ENCODE measurements at places on chromosomes 5 and 9. TPM values are rescaled to one million over a fixed set of nuclear protein-coding genes. Genes with fewer than 3 reads are reported as not detected.

Gene GABRP
- not detected for total RNA-seq

Gene PCDHB8
- total RNA-seq, result 1.7 TPM

Gene CSF1R
- 98.6 TPM for total RNA-seq

Gene FRRS1L
- 0.81 TPM for total RNA-seq

Gene MLANA
- total RNA-seq, result not detected

Gene SLC34A3
- 0.54 TPM for total RNA-seq

Gene GRXCR2
- not detected for total RNA-seq

Gene LHX3
- not detected for total RNA-seq

Gene CYSRT1
- total RNA-seq, result not detected

Gene HMMR
- not detected for total RNA-seq

Gene TRPM6
- total RNA-seq, result 0.41 TPM

Gene ANXA1
- total RNA-seq, result 485 TPM

Gene CCDC171
- 4.3 TPM for total RNA-seq

Gene OR1J2
- total RNA-seq, result not detected

Gene SLC36A3
- total RNA-seq, result not detected

Gene PFDN1
- 62.5 TPM for total RNA-seq

Gene WDR31
- 5.4 TPM for total RNA-seq

Gene LURAP1L
- total RNA-seq, result 14.7 TPM

Gene DNAH5
- total RNA-seq, result 0.14 TPM

Gene SLC6A7
- total RNA-seq, result not detected

Gene SMIM3
- 28.4 TPM for total RNA-seq

Gene PPP3R2
- total RNA-seq, result not detected

Gene BTNL8
- total RNA-seq, result not detected

Gene PDE6A
- total RNA-seq, result not detected

Gene PCDHA1
- total RNA-seq, result not detected

Gene EMB
- total RNA-seq, result 20.8 TPM

Gene KCNV2
- not detected for total RNA-seq

Gene ADGRV1
- total RNA-seq, result not detected

Gene CERCAM
- total RNA-seq, result 120 TPM

Gene MAP3K1
- total RNA-seq, result 8.9 TPM

Gene FOXD4L4
- total RNA-seq, result not detected
